ENCODE measurements at places on chromosomes 13 and 19.

DNA sequence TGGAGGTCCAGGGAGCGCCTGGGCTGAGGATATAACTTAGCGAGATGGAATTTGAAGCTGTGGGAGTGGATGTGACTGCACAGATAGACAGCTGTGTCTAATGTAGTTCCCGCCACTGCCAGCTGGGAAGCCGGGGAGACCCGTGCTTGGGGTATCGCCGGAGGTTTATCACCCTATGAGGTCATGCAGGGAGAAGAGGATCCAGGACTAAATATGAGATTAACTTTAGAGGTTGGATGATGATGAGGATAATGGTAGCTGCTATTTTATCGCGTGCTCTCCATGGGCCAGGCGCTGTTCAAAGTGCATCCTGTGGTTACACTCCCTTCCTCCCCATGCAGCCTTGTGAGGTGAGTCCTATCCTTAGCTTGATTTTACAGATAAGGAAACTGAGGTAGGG is 19.9 kb downstream of the SSC5D start:
- no peak for DNase-seq

DNA sequence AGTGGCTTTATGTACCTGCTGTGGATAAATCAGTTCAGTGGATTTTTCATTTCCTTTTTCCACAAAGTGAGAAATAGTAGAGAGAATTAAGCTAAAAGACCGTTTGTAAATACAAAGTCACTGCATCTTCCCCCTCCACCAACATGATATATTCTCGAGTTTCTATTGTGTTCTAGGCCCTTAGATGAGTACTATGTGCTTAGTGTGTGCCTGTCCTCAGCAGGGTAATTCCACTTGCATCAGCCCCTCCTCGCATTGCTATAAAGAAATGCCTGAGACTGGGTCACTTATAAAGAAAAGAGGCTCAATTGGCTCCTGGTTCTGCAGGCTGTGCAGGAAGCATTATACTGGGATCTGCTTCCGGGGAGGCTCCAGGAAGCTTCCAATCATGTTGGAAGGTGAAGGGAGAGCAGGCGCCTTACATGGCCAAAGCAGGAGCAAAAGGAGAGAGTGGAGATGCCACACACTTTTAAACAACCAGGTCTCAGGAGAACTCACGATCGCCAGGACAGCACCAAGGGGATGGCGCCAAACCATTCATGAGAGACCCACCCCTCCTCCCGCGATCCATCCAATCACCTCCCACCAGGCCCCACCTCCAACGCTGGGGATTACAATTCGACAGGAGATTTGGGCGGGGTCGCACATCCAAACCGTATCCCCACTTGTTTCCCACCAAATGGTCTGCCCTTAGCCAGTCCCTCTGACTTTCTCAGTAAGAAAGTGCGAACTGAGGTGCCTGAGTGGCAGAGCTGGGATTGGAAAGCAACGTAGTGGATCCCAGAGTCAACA is 102.3 kb upstream of the ABCC4 start:
- no peak for DNase-seq

DNA sequence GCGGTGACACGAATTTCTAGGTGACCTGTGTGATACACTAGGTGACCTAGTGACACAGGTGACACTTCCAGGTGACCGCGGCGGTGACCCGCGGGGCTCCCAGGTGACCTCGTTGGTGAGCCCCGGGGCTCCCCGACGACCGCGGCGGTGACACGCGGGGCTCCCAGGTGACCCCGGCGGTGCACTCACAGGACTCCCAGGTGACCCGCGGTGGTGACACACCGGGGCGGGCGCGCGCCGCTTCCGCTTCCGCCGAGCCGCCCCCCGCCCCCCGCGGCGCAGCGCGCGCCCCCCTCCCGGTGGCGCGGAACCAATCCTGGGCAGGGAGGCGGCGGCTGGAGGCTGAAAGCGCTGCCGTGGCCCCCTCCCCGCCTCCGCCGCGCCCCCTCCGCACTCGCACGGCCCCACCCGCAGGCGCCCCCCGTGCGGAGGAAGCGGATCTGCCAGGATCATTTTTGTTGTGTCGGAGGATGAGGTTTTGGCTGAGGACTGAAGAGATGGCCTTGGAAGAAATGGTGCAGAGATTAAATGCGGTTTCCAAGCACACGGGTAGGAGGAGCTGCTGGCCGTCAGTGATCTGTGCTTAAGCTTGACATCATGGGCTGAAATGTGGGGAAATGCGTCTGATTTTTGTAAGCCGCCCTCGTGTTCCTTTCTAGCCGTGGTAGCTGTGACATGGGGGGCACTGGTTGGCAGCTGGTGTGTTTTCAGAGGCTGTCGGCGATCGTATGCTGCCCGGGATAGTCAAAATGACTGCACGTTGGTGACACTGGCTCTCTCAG is at the start of gene MCF2L:
MCF2L (plus strand) TSS at position 305 of the 782 bp plus-strand sequence; CDS start at position 471, 166 bp downstream.
- DNase-seq = no peak

DNA sequence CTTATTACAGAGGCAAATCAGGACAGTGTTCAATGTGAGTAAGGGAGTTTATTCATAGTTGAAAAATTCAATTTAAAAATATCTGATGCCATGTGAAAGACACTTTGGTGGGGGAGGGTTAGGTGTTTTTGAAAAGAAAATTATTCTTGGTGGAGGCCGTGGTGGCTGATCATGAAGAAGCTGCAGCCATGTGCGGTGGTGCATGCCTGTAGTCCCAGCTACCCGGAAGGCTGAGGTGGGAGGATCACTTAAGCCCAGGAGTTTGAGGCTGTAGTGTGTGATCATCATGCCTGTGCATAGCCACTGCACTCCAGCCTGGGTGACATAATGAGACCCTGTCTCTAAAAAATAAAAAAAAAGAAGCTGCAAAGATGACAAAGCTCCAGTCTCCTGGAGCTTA is 28.6 kb downstream of the WDFY2 start:
- no peak for DNase-seq

GRCh38 chr19:13010992-13011652 is 15.8 kb downstream of the NFIX start:
- DNase-seq = no peak

- DNase-seq = no peak
Observed at GRCh38 chr19:55297267-55297666, 13.5 kb downstream of the BRSK1 start.

- no peak for DNase-seq
Observed at GRCh38 chr13:36559375-36559774, 114.4 kb upstream of the SERTM1 start.

- no peak for DNase-seq
Observed at GRCh38 chr13:45198924-45199323, 1.9 kb downstream of the KCTD4 start.

- DNase-seq = no peak
Observed at GRCh38 chr19:51135004-51135403, 7.1 kb upstream of the SIGLEC7 start.

GRCh38 chr19:16325161-16325527 is 518 bp downstream of the KLF2 start:
- DNase-seq = no peak

DNA sequence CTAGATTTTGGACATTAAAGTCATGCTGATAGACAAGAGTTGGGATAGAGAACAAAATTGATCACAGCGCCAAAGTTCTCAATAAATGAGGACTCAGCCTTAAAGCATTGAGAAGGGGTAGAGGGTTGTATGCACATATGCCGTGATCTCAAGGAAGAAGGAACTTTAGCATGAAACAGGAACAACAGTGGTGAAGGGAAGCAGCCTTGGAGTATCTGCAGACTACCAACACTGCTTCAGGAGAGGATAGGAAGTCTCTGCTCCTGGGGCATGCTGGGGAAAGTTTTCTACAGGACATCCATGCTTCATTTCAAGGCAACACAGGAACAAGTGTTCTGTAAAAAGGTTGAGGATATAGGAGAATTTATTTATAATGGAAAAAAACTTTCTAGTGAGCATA is 111.9 kb upstream of the MLNR start:
- DNase-seq = no peak

GRCh38 chr19:49011194-49011593 is 5.7 kb downstream of the LHB start:
- DNase-seq = no peak

- no peak for DNase-seq
Observed at GRCh38 chr13:106373989-106374572, 161.4 kb downstream of the EFNB2 start.

DNA sequence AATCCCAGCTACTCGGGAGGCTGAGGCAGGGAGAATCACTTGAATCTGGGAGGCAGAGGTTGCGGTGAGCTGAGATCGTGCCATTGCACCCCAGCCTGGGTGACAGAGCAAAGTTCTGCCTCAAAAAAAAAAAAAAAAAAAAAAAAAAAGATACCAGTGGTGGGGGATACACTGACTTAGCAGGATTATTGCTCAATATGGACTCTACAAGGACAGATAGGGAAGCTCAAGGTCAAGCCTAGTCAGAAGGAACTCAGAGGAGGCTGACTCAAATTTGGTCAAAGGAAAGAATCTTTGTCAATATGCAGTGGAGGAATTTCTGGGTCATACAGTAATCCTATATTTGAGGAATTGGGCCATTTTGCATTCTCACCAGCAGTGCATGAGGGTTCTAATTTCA is 6.7 kb upstream of the DIAPH3 start:
- DNase-seq = no peak

DNA sequence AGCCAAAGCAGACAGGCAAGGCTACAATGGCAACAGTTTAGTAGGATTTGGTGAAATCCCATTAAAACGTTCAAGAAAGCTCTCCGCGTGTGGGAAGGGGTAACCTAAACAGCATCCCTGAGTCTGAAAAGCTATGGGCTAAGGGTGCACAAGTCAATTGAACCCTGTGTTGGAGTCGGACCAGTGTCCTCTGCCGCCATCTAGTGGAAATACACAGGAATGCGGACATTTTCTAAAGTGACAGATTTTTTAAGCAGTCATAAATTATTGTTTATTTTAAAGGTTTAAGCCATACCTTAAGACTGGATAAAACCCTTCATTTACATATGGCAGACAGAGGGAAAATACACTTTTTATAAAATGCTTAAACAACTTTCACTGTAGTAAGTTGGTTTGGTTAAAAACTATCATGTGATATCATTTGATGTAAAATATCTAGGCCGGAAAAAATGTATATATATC is 26.5 kb upstream of the LSM14A start:
- no peak for DNase-seq

DNA sequence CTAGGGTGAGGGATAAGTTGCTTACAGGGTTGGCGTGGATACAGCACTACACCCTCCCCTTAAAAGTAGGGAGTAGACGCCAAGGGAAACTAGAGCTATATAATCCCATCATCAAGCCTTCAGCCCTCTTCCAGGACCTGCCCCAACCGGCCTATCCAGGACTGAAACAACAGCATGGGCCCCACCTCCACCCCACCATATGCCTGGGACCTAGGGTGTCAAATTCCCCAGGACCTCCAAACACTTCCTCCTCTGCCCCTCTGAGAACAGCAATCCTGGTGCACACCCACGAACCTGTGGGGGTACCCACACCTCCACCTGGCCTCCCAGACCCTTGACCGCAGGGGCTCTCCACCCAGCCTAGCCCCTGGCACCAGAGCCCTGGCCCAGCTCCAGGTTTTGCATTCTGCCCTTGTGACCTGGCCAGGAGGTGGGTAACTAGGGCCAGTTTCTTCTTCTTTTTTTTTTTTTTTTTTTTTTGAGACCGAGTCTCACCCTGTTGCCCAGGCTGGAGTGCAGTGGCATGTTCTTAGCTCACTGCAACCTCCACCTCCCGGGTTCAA is 1.4 kb upstream of the CYP2F1 start:
- DNase-seq = no peak

GRCh38 chr19:39032063-39032918 is at the start of gene FBXO27:
Gene FBXO27, minus strand, starts transcription at chr19:39032549. Its CDS starts 322 bp downstream, at chr19:39032227.
- DNase-seq = no peak

DNA sequence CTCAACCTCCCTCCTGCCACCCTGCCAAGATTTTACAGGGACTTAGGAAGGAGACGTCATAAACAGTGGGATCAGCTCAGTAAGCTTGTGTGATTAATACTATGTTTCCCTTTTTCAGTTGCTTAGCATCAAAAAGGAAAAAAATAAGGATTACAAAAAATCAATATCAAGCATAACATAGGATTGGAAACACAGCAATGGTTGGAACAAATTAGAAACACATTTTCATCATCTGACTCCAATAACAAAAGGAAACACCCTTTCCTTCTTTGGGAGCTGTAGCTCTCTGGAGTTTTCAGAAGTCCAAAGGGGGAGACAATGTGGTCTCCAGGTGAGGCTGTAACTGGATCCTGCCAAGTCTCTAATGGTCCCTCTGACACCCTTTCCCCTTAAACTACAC is 233.4 kb downstream of the B3GLCT start:
- no peak for DNase-seq

- DNase-seq = no peak
Observed at GRCh38 chr19:16180611-16181010, 4.6 kb upstream of the FAM32A start.

DNA sequence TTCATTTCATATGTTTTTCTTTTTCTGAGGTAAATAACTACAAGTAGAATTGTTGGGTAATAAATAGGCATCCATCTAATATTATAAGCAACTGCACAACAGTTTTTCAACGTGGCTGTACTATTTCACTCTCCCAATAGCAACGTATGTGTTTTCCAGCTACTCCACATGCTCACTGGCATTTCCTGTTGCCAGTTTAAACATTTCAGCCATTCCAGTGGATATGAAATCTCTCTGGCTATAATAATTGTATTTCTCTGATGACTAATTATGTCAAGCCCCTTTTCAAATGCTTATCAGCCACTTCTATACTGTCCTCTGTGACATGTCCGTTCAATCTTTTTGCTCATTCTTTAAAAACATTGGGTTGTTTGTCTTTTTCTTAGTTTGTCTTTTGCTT is 26.8 kb upstream of the ALOX5AP start:
- DNase-seq = no peak

GRCh38 chr13:59178344-59178743 is 985.4 kb downstream of the DIAPH3 start:
- DNase-seq = no peak

DNA sequence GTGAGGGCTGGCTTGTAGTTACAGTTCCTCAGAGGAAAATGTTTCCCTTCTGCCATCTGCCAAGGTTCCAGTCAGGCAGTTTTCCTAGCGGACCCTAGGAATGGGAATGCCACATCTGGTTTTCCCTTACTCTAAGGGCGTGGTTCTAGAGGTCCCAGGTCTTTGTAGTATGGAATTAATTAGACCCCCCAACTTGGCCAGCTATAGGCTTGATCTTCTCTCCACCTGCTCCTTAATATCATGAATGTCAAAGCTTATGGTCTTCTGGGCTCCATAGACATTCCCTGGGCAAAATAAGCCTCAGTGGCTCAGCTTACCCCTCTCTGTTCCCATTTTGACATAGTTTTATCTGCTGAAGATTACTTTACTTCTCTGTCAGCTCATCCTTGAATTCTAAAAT is 70.0 kb downstream of the ZNF568 start:
- DNase-seq = no peak

DNA sequence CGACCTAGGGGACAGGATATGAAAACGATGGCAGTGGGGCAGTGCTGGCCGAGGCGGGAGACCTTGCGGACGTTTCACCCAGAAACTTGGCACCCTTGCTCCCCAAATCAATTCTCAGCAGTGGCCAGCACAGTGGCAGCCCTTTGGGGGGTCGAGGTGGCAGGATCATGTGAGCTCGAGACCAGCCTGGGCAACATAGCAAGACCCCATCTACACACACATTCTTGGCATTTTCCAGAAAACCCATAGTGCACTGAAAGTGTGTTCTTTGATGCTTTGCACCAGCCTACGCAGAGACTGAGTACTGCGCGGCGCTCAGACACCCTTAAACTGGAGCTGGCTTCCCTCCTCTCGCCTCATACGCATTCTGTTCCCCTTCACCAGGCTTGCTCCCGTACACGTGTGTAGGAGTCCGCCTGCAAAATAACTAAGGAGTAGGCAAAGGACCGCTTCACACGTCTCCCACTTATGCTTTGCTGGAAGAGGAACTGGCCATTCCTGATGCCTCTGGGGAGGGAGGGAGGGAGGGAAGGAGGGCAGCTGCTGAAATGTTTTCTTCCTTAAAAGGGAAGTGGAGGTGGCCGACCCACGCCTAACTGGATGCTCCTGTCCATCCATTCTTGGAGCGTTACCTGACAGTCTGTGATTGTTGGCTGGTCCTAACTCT is 23.5 kb upstream of the MIER2 start:
- no peak for DNase-seq
